T-cell (primary cell): ENCODE measurements at places on chromosomes 16 and 17. TPM values are rescaled to one million over a fixed set of nuclear protein-coding genes. Genes with fewer than 3 reads are reported as not detected.

DNA sequence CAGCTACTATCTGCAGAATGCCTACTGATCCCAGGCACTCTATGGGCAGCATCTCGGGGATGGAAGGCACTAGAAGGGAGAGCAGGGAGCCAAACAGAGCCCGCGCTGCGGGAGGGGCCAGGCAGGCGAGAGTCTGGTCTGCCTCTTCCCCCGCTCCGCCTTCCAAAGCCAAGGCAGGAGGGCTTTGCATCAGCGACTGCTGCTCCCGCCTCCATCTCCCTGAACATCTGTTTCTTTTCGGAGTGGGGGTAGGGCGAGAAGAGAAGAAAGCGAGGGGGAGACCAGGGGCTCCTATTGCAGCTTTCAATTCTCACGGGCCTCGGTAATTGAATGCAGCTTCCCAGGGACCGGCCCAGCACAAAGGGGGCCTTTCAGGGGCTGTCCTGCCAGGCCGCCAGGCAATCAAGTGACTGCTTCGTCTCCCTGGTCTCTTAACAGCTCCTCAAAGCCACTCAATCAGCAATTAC is 31.4 kb upstream of the CDC42EP4 start:
- no peak for DNase-seq

DNA sequence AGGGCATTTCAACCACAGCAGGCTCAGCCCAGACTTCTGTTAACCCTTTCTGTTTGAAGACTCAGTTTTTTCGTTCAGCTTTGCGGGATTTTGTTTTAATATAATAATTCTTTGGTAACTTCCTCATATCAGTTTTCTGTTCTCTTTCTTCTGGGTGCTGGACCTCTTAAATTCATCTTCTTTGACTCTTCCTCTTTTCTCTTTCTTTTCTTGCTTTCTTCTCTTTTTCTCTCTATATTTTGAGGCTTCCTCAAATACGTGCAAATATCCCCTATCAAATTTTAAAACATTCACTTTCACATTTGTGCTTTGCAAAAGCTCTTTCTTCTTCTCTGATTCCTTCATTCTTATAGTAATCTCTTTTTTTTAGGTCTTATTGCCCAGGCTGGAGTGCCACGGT is 136.3 kb downstream of the HS3ST3B1 start:
- no peak for DNase-seq

The LGALS9B gene
- 0.60 TPM for total RNA-seq

The CTRL gene
- total RNA-seq = 14.2 TPM
